ENCODE measurements at places on chromosomes 4 and X.

GRCh38 chr4:48943387-48943786 is 36.8 kb upstream of the OCIAD2 start:
- DNase-seq: no peak

DNA sequence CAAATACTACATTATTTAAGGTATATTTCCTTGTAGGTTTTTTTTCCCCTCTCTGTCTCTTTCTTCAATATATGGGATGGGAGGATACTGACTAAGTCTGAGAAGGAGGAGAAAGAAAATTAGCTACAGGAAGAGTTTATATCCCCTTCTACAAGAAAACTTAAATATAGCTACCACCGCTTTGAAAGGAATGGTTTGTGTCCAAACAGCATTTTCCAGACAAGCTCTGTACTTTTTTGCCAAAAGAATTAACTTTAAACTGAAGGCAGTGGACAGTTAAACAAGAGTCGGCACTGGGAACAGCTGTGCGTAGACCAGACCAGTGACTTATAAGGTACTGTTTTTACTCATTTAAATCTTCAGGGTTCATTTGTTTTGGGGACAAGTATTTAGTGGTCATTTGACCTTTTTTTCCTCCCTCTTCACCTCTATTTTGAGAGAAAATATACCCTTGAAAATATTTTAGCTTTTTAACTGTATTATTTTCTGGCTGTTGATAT is 303.7 kb downstream of the ARHGAP24 start:
- no peak for DNase-seq

DNA sequence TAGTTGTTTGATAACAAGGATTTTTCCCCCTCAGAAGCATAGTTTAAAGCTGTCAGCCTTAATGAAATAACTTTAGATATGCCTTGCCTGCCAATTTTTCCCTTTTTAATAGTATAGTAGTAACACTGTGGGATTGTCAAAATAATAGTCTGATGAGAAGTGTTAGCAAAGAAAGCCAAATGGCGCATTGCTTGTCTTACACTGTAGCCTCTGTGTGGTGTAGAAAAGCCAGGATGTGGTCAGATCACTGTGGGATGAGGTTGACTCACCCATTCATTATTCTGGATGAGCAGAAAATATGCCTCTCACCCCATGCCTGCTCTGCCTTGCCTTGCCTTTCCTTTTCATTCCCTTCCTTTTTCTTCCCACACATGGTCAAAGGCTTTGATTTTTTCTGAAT is 257.8 kb upstream of the NRK start:
- DNase-seq: no peak

- peak; percentile 82 for DNase-seq
These were observed at the start of gene PCSK1N for GRCh38 chrX:48835524-48836329. Gene PCSK1N, minus strand, starts transcription at chrX:48835610. Its CDS starts 78 bp downstream, at chrX:48835532.

DNA sequence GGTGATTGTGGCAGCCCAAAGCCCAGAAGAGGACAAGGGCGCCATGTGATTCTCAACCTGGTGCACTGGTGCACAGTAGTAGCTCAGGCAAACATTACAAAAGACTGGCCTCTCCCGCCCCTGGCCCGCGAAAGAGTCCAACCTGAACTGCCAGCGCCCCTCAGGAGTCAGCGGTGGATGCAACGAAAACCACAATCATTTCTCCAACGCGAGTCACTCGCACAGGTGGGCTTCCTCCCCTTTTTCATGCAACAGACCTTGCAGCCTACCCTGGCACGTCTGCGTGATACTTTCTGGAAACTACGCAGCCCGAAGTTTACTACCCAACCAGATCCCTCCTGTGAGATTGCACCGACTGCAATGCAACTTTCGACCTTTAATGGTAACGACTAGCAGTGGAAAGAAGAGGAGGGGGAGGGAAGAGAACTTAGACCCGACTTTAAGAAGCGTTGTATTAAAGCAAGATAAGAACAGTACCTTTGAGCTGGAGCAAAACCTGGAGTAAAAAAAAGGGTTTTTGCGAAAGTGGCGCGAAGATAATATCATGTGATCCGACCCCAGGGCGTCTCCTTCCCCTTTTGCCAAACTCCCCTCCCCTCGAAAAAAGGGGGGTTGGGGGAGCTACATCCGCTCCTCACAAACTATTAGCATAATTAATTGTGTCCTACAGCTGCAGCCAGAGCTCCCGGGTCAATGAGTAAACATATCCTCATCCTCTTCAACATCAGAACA is 63.3 kb upstream of the CCDC160 start:
- no peak for DNase-seq

GRCh38 chrX:134542485-134542884 is 82.5 kb downstream of the HPRT1 start:
- peak; percentile 30 for DNase-seq

- DNase-seq: no peak
These were observed 45.4 kb upstream of the XK start for GRCh38 chrX:37640142-37640541.

GRCh38 chr4:147547314-147548056 is 66.6 kb downstream of the EDNRA start:
- no peak for DNase-seq

- no peak for DNase-seq
These were observed 1.2 kb downstream of the EIF1AX start for GRCh38 chrX:20140420-20140819.

- no peak for DNase-seq
These were observed 10.0 kb downstream of the TNIP3 start for GRCh38 chr4:121154103-121154515.

DNA sequence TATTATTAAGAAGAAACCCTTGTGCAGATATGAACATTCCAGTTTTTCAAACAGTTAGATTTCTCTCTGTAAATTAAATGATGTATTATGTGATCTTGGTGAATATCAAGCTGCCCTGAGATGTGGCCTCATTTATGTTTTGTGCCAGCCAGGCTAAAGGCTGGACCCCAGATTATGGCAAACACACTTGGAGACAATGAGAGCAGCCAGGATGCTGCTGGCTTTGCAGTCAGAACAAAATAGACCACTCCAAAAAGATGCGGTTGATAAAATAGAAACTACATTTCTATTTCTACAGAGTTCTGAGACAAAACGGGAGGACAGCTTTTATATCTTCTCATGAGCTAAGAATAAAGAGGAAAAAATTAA is 296.5 kb downstream of the PPP3CA start:
- DNase-seq: no peak

- DNase-seq: no peak
These were observed 17.4 kb downstream of the TMEM175 start for GRCh38 chr4:949656-950055.

GRCh38 chrX:153929576-153929975 is 3.5 kb upstream of the ARHGAP4 start:
- no peak for DNase-seq
